Cerebellar nuclear complex (tissue), 1 donor: ENCODE measurements at places on chromosomes 2 and 18.

- no peak for DNase-seq
These were observed 163.8 kb upstream of the HDAC4 start for GRCh38 chr2:239564587-239564986.

- DNase-seq = no peak
These were observed 89.5 kb upstream of the STK39 start for GRCh38 chr2:168336786-168337388.

DNA sequence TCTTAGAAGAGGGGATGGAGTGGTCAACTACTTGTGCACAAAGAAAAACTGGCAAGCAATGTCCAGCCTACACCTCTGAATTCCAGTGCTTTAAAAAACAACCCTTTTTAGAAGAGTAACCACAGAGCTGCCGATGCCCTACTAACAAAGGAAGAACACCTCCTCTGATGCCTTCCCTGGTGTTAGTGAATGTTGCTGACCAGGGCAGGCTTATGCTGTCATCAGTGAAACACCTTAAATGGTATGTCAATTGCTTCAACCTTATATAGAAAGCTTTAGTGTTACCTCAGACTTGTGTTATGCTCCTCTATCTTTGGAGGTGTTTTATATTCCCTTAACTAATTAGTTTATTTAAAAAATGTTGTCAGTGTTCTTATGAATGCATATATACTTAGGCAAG is 79.7 kb upstream of the FZD5 start:
- no peak for DNase-seq

GRCh38 chr2:72809095-72809494 is 16.7 kb downstream of the EXOC6B start:
- DNase-seq = no peak

- no peak for DNase-seq
These were observed 69.0 kb downstream of the DDX1 start for GRCh38 chr2:15660491-15661294.
